ENCODE measurements at places on chromosomes 2 and 18.

DNA sequence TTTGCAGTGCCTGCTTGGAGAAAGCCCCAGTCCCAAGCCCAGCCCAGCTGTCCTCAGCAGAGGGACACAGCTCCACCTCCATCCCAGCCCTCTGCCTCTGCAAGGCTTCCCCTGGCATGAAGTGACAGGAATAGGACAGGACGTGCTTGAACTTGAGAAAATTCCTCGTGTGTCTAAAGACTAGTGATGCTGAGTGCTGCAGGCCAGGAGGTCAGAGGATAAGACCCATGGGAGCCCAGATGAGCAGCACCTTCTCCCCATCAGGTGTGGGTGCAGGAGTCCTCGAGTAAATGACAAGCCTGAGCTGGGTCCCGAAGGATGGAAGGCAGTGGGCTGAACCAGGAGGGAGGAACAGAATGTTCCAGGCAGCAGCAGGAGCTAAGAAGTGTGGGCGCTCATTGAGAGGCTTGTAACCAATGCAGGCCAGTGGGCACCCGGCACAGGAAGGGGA lies 67.8 kb upstream of the UXS1 start:
- DNase-seq, result no peak

GRCh38 chr2:241237949-241238371 lies 49.5 kb downstream of the ANO7 start:
- no peak for DNase-seq

GRCh38 chr18:30481871-30482270 lies 560.7 kb downstream of the DSC3 start:
- DNase-seq, result no peak

DNA sequence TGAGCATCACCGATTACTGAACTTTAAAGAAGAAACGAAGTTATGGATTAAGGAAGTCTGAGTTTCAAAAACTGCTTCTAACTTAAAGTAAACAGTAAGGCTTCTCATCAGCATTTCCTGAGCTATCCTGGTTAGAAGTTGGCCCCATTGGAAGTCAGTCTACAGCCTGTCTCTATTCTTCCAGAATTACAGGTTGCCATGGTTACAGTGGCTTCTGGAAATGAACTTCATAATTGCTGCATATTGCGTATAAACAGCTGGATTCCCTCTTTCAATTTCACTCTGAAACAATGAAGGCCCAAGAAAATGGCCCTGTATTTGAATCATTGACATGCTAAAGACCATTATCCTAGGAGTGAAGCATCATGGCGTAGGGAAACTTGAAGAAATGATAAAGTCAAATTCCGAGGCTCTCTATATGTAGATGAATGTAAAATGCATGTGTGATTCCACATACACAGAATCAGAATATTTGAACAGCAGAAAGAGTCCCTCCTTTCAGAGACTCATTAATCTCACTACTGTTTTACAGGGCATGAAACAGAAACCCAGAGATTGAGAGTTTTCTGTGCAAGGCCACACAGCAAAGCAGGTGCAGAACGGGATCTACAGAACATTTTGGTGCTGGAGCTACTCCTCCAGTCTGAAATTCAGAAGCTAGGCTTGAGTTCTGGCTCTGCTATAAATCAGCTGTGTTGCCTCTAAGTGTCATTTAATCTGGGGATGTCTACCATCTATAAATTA lies 856.4 kb upstream of the CELF4 start:
- no peak for DNase-seq

- no peak for DNase-seq
Observed at GRCh38 chr2:20363578-20363977, 12.9 kb upstream of the PUM2 start.

- DNase-seq, result no peak
Observed at GRCh38 chr2:96962567-96963203, 23.7 kb downstream of the FAM178B start.

DNA sequence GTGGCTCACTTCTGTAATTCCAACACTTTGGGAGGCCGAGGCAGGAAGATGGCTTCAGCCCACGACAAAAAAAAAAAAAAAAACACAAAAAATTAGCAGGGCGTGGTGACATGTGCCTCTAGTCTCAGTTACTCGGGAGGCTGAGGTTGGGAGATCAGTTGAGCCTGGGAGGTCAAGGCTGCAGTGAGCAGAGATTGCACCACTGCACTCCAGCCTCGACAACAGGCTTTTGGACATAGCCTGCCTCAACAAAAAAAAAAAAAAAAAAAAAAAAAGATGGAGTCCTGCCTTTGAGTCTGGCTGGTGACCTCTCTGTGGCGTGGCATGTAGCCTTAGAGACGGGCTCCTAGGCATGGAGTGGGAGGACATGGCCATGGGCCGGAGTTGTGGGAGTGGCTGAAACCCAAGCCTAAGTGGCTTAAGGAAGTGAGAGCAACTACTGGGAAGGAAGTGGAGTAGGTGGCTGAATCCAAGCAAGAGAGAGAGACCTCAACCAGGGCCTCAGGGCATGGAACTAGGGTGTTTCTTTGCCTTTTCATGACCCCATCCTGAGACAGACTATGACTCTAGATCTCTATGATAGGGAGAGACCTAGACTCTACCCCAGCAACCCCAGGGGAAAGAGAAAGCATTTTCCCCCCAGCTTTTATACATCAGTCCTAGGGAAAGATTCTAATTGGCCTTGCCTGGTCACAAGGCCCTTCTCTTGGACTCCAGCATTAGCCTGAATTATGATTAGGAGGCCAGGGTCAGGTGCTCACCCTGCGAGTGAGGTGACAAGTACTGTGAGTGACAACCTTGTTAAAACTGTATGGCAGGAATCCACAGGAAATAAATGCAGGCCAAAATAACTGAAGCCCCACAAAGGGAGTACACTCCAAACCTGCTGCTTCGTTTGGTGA lies 34.2 kb downstream of the NPAS2 start:
- DNase-seq, result no peak

DNA sequence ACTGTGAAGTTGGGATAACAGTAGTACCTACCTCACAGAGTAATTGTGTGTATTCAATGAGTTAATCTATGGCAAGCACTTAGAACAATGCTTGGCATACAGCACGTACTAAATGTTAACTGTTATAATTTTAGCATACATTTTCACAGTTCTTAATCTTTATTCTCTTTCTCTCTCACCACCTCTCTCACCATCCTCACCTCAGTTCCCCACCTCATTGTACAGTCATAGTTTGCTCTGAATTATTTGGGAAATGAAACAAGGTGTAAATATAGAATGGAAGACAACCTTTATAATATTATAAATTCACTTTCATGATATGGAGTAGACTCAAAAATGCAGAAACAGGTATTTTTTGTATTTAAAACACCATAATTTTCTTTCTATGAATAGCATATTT lies 40.0 kb upstream of the DNAH7 start:
- no peak for DNase-seq

GRCh38 chr2:44778671-44779476 lies 162.6 kb upstream of the SIX3 start:
- no peak for DNase-seq

DNA sequence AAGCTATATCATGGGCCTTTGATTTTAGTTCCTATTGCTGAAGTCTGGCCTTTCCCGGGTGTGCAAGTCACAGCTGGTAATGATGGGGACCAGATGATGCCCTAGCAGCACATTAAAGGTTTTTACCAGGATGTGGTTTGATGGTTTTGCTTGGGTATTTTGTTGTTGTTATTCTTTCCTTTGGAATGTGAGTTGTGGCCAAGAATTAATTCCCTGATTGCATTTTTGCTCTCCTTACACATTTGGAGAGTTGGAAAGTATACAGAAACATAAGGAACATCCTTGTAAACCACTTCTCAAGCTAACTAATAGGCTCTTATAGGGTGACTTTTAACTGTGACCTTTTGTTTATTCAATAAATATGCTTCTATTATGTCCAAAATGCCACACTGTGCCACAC lies 154.1 kb upstream of the MMADHC start:
- no peak for DNase-seq

GRCh38 chr2:17231394-17231965 lies 286.8 kb downstream of the RAD51AP2 start:
- DNase-seq, result no peak

GRCh38 chr2:41498781-41499180 lies 549.0 kb upstream of the PKDCC start:
- no peak for DNase-seq

DNA sequence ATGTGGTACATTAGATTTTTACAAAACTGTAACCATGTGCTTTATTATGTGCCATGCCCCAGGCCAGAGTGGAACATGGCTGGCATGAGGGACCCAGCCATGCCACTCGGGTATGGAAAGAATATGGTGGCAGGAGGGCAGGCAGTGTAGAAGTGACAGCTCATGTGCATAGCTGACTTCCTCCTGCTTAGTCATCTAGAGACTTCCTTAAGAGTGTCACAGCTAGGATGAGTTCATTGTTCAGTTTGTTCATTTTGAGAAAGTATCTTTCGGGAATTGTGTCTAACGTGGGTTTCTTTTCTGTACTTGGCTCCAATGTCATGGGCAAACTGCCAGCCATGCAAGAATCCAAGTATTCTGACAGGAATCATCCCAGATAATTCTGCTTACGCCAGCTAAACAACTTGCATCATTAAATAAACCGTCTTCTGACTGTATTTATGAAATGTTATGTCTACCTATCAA lies 94.3 kb upstream of the ITGB6 start:
- no peak for DNase-seq

DNA sequence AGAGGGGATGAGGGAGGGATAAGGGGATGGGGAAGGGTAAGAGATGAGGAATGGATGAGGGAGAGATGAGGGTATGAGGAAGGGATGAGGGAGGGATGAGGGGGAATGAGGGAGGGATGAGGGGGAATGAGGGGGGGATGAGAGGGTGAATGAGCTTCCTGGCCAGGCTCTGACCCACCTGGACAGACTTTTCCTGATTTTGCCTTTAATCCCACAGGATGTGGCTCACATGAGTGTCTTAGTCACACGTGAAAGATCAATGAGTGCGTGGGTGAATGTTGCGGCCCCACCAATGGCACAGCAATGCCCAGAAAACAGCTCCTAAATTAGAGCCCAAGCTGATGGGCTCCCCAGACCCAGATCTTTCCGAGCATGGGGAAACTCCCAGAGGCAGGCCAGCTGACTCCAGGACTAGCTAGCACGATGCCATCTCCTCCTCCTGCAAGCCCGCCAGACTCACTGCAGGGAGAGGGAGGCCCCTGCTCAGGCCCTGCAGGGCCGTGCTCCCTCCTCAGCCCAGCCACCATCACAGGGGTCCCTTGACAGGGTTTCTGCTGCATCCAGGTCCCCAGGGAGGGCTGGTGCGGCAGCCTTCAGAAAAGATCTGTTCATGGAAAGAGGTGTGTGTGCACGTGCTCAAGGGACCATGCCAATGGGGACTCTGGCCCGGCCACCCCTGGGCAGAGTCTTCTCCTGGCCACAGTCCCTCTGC lies 41.4 kb downstream of the AQP12A start:
- DNase-seq, result no peak

- no peak for DNase-seq
Observed at GRCh38 chr2:159605441-159606178, 10.7 kb downstream of the BAZ2B start.

DNA sequence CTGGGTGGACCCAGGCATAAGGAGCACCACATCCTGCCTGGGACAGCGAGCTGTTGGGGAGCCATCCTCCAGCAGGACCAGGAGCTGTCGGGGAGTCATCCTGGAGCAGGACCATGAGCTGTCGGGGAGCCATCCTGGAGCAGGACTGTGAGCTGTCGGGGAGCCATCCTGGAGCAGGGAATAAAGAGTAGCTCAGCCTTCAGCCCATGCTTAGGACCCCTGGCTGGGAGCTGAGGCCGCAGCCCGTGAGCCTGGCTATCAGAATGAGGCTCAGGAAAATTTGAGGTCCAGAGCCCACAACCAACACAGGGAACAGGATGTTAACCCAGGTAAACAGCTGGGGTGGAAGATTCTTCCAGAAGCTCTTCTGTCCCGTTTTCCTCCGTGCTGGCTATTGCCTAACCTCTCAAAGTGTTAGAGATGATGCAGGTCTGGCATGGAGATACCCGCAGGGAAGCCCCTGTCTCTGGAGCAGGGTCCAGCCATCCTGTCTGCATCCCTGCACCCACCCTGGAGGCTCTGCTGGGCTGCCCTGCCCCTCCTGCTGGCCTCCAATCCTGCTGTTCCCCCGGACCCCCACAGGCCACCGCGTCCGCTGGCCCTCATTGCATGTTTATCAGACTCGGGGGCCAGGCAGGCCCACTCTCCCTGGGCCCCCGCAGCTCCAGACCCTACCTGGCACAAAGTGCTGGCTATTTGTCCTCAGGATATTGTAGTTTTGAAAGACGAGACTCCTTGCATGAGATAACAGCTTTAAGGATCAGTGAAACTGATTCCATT lies 243.5 kb upstream of the MYT1L start:
- DNase-seq, result no peak

- no peak for DNase-seq
Observed at GRCh38 chr18:35463050-35463449, 34.7 kb downstream of the INO80C start.

Measured in KG1 (cell line).